ENCODE measurements at places on chromosomes 3 and 15. TPM values are rescaled to one million over a fixed set of nuclear protein-coding genes. Genes with fewer than 3 reads are reported as not detected.

ALPK3 gene
- 0.15 TPM for total RNA-seq

INKA1 gene
- 7.6 TPM for total RNA-seq

DNA sequence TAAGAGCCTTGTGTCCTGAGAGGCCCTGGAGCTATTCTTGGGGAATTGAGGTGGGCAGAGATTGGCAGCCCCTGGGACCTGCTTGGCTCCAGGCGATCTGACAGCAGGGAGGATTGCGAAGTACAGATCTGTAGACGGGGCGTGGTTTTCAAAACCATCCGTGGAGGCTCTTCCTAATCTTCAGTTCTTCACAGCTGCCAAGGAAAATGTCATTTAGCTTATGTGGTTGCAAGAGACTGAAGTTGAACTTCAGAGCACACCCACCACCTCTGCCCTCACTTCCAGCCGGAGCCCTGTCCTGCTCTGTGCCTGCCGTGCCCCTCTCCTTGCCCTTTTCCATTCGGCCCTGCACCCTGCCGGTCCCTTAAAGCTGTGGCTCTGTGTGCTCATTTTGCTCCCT, 12.9 kb downstream of the NISCH start:
- no peak for DNase-seq

DNA sequence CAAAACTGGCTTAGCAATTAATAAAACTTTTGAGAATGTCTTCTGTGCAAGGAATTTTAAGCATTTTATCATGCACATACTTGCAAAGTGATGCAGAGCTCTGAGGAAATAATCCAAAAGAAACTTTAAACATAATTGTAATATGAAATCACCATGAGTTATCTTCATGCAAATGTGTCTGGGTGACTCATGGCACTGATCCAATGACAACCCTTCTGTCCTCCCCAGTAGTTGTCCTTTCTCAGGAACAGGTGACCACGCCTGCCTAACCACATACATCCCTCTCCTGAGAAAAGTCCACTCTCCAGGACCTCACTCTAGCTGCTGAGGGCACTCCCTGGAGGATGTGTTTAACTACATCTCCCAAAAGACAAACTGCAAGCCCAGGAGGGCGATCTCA, 530.6 kb upstream of the IL12A start:
- DNase-seq = no peak

CMTM6 gene
- 33.5 TPM for total RNA-seq

DNA sequence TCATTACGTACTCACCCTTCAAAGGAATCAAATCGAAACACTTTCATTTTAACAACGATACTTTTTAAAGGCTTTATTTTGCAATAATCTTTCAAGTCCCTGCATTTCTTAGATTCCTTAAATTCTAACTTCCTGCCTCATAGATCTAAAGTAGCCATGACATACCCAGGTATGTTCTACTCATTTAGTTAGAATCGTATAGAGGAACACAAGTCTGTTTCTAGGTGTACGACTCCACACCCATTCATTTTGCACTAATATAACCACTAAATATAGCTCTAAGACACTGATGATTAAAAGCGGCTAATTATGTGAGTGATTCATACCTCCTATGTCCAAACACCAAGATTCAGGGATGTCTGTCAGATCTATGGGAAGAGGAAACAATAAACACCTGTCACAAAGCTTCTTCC, 1.3 kb downstream of the ATP13A3 start:
- no peak for DNase-seq
